Fibroblast of mammary gland (primary cell): ENCODE measurements at places on chromosomes 13 and 19.

- peak; percentile 47 for DNase-seq
These were observed 53.8 kb downstream of the EPS15L1 start for GRCh38 chr19:16417660-16418596.

GRCh38 chr19:27764186-27764804, 1448.7 kb downstream of the UQCRFS1 start:
- no peak for DNase-seq

GRCh38 chr19:6278740-6279619, 795 bp downstream of the MLLT1 start:
- no peak for DNase-seq

DNA sequence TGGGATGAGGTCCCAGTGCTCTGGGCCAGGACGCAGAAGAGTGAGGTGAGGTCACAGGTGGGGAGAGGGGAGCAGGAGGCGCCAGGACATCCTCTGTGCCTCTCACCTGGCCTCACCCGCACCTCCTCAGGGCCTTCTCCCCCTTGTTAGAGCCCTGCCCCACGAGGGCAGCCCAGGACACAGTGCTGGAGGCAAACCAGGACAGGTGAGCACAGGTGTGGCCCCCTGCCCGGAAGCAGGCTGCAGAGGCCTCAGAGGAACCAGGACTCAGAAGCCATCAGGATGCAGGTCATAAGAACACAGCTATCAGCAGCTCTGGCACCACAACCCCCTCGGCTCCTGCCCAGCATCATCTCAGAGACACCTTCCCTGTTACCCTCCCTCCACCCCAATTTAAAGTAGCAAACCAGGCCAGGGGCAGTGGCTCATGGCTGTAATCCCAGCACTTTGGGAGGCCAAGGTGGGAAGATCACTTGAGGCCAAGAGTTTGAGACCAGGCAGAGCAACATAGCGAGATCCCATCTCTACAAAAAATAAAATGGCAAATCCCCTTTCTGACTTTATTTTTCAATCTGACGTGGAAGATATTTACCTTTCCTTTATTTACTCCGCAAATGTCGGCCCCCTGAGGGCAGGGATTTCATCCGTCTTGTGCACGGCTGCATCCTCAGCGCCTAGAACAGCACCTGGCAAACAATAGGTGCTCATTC, at the start of gene CEACAM16:
TSS of gene CEACAM16 (plus strand) at position 660 of the 710 bp plus-strand sequence. CDS start 2,306 bp downstream, outside the sequence.
- no peak for DNase-seq

GRCh38 chr13:51396352-51396751, 56.5 kb downstream of the INTS6 start:
- DNase-seq = peak; percentile 38

DNA sequence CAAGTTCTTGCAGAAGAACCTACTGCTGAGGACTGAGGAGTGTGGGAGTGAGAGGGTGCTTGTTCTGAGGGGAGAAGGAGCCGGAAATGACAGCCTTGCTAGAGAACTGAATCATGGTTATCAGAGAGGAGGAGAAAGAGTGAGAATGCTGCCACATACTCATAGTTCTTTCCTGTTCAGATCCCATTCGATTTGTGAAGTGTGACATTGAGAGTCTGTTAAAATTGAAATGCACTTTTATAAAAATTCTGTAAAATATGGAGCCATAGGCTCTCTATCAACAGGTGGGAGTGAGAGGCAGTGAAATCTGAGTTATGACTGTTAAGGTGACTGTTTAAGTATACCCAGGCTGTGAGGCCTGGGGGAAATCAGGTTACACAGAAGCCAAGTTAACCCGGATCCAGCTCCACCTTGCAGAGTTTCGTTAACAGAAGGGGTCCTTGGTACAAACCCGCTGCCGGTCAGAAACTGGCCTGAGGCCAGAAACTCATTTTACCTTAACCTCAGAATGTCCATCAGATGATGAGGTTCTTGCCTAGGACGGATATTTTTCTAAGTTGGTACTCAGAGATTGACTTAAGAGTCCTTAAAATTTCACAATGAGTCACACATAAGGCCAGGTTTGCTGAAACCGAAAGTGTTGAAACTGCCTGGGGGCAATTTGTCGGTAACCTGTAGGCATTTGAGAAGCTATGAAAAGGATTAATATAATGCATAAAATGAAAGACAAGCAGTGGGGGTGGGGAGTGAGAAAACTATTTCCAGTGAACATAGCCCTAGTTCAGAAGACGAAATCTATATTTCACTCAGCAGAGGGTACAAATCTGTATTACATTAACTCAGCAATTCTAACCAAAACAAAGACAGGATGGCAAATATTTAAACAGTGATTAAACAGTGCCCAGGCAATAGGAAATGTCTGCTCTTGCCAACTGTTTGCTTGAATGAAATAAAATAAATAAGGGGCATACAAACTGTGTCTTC, 350.5 kb downstream of the KCNRG start:
- DNase-seq = no peak

GRCh38 chr13:113996912-113997745, 23.3 kb upstream of the C13orf46 start:
- DNase-seq = no peak

DNA sequence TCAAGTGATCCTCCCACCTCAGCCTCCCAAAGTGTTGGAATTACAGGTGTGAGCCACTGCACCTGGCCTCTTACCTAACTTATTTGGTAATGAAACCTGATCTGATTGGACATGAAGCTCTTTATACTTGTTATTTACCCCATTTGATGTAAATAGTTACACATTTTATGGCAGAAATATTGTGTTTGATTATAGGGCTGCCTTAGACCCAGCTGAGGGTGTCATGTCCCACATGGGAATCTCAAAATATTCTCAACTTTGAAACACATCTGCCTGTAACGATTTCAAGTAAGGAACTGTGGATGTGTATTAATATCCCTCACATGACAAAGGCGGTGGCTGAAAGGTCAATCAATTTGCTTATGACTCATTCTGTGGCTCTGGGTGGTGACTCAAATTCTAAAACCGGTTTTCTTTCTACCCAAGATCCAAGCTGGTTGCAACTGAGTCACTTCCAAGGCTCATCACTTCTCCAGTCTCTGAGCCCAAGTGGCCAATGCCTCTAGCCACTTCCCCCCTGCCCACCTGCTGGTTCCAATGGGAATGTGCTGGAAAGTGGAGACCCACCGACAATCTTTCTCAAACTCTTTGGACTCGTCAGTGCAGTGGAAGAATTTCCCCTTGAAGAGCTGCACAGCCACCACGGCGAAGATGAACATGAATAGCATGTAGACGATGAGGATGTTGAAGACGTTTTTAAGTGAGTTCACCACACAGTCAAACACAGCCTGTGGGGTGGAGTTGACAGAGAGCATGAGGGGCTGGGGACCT, 110.9 kb downstream of the IER2 start:
- peak; percentile 95 for DNase-seq

DNA sequence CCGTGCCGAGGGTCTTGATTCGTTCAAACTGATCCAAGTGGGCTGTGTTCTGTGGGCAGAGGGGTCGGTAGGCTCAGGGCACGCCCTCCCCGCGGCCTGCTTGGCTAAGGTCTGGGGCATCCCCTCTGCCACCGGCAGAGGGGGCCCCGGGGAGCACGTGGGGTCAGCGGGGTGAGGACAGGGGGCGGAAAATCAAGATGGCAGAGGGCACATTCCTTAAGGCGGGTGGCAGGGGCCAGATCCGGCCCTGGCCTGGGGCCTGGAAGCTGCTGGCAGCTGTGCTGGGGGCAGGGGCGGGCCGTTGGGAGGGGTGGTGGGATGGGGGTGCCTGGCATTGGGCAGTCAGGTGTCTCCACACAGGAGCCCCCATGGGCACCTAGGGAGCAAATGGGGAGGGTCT, 10.7 kb downstream of the PRKACA start:
- no peak for DNase-seq

GRCh38 chr13:48749144-48749543, 95.4 kb downstream of the CYSLTR2 start:
- peak; percentile 92 for DNase-seq

DNA sequence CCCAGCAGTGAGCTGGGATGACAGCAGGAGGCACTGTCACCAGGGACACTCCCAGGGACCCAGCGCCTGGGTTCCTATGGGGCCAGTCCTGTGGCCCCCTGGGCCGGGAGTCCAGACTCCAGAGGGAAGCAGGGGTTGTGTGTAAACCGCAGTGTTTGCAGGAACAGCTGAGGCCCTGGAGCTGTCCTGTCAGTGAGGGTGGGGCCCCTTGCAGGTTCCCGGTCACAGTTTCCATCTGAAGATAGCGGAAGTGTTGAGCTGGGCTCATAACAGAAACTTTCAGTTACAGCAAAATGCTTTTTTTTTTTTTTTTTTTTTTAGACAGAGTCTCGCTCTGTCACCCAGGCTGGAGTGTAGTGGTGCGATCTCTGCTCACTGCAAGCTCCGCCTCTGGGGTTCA, 17.7 kb upstream of the CSNK1G2 start:
- no peak for DNase-seq

DNA sequence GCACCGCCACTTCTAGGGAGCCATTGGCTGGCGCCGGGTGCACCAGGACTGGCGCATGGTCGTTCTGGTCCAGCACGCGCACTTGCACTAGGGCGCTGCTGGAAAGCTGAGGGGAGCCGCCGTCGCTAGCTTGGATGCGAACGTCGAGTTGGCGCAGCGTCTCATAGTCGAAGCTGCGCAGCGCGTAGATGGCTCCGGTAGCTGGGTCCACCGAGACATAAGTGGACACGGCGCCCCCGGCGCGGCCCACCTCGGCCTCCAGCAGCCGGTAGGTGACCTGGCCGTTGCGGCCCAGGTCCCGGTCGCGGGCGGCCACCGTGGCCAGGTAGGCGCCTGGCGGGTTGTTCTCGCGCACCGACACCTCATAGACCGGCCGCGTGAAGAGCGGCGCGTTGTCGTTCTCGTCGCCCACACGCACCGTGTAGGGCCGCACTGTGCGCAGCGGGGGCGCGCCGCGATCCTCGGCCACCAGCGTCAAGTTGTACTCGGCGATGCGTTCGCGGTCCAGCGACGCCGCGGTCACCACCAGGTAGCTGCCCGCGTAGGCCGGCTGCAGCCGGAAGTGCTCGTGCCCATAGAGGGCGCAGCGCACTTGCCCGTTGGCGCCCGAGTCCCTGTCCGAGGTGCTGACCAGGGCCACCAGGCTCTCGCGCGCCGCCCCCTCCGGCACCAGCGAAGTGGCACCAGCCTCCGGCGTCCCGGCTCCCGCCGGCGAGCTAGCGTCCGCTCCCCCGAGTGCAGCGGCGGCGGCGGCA, 1.7 kb downstream of the PCDH8 start:
- DNase-seq = peak; percentile 28

DNA sequence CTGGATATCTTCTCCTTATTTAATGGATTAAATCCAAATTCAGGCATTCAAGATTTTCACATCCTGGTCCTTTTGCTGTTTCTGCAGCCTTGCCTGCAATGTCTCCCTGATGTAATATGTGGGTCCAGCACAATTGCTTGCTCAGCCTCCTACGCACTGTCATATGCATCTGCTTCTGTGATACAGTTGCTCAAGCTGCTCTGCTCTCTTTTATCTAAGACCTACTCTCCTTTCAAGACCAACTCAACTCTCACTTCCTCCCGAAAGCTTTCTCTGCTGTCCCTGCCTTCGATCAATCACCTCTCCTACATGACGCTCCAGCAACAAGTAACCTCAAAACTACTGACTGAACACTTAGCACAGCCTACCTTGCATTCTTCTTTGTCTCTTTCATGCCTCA, 138.2 kb downstream of the DCLK1 start:
- peak; percentile 83 for DNase-seq
